Esophagus mucosa (tissue), 1 donor: ENCODE measurements at places on chromosomes 4 and X. TPM values are rescaled to one million over a fixed set of nuclear protein-coding genes. Genes with fewer than 3 reads are reported as not detected.

Gene HDAC6
- total RNA-seq = 46.5 TPM

Gene NEIL3
- 3.8 TPM for total RNA-seq

Gene PCDH18
- 2.8 TPM for total RNA-seq

Gene MBNL3
- total RNA-seq = 27.8 TPM

Gene TEX13D
- not detected for total RNA-seq

Gene ZCCHC18
- not detected for total RNA-seq

Gene ADRA2C
- total RNA-seq = 0.60 TPM

DNA sequence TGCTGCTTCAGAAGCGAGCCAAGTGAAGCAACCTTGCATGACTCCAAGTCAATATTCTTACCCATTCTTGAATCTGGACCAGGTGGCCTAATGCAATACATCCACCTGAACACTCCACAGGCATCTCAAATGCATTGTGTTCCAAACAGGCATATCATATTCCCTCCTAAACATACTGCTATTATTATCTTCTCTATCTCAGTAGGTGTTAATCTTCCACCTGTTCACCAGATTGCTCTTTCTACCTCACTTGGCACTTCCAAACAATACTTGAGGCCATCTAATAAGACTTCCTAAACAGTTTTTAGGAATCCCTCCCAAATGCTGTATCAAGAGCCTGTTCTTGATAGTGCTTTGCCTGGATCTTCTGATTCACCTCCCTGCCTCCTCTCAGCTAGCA, 90.7 kb downstream of the GPRIN3 start:
- no peak for ATAC-seq

GRCh38 chrX:71420686-71421085, 54.5 kb downstream of the TAF1 start:
- ATAC-seq = no peak

DNA sequence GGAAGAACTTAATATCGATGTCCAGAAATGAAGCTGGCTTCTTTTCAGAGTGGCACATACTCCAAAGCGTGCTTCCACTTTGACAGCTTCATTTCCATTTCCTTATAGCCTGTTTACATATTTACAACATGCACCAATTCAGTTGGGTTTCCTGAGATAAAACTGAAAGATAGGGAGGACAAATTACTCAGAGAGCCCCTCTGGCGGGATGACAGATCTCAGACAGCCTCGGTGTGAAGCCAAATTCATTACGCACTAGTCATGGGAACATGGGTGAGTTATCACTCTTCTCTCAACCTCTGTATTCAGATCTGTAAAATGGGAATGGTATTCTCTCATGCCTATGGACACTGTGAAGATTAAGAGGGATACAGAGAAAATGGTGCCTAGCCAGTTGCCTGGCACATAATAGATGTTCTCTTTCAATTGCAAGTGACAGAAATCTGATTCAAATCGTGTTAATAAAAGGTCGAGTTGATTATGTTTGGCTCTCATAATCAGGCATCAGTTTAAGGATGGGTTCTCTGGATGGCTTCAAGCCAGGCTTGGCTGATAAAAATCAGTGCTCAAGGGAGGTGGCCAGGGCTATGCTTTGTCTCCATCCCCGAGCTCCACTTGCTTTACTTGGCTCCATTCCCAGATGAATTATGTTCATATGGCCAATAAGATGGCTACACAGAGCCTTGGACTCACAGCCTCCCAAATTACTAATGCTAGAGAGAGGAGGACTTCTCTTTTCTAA, 132.2 kb upstream of the C1QTNF7 start:
- ATAC-seq = no peak

DNA sequence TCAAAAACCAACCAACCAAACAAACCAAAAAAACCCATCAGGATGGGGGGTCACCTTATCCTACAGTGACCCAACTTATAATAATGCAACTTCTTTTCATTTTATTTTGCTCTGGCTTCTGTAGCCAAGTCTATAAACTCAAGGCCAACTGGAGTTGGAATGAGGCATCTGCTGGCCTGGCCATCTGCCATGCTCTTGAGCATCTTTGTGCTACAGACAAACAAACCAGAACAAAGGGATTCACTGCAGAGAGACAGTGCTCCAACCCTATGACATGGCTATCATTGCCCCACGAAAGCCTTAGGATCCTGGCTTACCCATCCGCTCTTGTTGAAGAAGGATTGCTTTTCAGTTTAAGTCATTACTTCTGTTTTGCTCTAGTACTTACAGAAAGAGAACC, 49.2 kb upstream of the SCRG1 start:
- ATAC-seq = no peak

DNA sequence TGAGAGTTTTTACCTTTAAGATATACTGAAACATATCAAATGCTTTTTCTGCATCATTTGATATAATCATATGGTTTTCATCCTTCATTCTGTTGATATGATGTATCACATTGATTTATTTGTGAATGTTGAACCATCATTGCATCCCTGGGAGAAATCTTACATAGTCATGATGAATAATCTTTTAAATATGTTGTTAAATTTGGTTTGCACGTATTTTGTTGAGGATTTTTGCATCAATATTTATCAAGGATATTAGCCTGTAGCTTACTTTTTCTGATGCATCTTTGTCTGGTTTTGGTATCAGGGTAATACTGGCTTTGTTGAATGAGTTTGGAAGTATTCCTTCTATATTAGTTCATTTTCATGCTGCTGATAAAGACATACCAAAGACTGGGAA, 541.4 kb downstream of the TLL1 start:
- no peak for ATAC-seq

- ATAC-seq = no peak
These were observed 262.5 kb downstream of the GRID2 start for GRCh38 chr4:92566269-92566668.

- no peak for ATAC-seq
These were observed 449.7 kb downstream of the PCDH10 start for GRCh38 chr4:133598779-133599178.

DNA sequence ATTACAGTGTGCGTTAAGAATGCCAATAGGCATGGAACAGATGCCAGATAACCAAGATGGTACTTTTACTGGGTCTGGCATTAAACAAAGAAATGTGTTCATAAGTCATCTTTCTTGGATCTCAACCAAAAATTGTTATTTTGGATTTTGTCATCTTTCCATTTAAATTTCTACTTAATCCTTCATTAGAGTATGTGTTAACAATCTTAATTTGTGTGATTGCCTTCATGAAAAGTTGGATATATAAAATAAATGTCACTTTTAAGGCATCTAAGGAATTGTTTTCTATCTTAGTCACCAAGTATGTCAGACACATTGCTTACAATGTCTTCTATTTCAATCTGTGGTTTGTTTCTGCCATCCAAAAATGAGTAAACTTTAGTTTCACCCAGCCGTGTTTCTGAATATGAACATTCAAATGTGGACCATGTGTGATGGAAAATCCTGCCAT, 87.5 kb downstream of the PALLD start:
- ATAC-seq = no peak

DNA sequence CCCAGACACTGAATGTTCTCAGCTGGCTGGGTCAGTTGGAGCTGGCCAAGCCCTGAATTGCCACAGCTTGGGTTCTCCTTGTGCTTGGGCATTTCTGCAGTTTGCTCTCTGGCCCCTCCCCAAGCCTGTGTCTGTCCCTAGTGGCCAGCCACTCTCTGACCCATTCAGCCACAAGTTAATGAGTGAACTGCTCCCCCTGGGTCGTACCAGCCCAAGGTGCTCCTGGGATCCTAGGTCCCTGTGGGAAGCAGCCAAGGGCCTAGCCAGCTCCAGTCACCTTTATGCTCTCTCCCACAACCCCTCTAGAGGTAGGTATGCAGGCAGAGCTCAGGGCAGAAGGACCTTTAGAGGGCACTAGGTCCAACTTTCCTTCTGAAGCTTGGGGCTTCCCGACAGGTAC, 51.5 kb downstream of the STARD8 start:
- no peak for ATAC-seq

DNA sequence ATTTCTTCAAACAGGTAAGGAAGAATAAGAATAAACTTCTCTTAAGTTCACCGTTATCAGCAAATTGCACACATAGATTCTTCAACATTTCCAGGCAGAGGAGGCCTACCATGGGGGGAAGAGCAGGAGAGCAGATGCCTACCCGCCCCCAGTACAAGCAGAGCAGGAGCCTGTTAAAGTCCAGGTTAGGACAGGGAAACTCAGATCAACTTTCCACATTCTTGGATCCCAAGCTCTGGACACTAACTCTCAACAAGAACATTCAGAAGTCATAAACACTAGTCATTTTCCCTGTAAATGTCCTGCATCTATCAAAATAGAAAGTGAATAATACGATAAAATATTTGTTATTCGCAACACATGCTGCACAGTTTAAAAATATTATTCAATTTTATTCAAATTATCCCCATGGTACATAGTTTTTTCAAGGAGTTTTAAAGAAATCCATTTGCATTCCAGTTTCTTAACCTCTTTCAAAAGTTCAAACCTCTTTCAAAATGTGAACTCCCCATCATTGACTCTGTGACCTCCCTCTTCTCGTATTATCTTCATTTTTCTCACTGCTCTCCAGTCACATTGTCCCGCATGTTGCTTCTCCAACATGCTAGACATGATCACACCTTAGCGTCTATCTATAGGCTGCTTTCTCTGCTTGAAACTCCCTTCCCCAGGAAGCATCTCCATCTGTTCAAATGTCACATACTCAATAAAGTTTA, 185.2 kb upstream of the NEIL3 start:
- no peak for ATAC-seq

GRCh38 chr4:25330335-25330734, 17.8 kb downstream of the ZCCHC4 start:
- no peak for ATAC-seq

DNA sequence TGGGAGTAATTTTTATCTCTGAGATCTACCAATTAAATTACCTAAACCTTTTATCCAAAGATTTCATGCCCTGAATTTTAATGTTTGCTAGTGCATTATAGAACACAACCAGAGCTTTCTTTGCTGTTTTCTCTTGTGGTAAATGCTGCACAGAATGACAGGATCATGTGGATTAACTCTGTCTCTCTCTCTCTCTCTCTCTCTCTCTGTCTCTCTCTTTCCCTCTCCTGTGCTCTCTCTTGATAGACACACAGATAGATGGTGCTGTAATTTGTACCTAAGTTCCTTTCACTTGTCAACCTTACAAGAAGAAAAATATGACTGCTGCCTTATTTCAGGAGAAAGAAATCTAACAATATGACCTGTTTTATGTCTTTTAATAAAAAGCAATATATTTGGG, 211.2 kb upstream of the WDFY3 start:
- no peak for ATAC-seq

DNA sequence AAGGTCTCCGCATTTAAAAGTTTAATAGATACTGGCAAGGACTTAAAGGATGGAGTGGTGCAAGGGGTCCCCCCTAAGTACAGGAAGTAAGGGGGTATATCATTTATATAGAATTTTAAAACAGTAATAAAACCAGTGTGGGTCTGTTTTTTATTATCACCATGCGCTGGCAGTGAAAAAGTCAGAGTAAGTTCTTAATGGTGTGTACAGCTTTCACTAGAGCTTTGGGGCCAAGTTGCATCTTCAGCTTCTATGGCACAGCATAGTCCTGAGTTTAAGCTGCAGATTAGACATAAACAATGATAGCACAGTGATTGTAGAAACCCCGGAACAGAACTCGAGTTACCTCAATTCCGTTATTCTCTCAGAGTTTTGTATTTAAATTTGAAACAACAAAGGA, 27.6 kb downstream of the RHOH start:
- ATAC-seq = no peak

GRCh38 chr4:124633285-124633941, 79.1 kb downstream of the ANKRD50 start:
- ATAC-seq = peak; percentile 60

DNA sequence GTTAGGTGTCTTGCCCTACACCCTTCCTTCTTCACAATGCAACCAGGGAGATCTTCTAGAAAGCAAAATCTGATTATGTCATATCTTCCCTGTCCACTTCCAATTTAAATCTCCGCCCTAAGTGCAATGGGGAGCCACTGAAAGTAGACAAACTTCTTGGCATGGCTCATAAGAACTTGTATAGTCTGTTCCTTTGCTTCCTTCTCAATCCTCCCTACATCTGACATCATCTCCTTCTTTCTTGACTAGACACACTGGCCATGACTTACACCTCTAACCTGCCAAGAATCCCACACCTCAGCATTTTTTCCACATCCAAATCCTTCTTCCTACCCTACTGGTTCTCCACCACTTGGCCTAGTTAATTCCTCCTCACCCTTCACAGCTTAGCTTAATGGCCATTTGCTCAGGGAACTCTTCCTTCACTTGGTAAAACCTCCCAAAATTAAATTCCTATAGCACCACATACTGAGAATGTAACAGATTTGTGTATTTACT, 55.1 kb downstream of the NCAPG start:
- ATAC-seq = peak; percentile 94

DNA sequence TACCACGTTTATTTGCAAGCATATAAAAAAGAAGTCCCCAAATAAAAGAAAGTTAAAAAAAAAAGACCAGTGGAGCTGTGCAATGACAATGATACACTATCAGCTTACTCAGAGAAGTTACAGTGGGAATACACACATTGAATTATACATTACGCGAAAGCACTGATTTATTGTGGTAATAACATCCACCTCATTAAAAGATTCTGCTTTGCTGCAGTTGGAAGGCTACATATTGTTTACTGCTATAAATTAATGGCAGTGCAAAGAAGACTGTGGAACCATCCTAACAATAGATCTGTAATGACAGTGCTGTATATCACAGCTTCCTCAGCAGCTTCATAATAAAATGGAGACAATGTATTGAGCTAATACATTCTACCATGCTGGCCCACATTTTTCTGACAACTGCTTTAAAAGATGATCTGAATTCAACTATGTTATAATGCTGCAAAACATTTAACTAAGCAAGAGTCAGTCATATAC, 142.5 kb upstream of the MAB21L2 start:
- ATAC-seq = no peak

GRCh38 chr4:43253541-43253940, 361.0 kb downstream of the GRXCR1 start:
- no peak for ATAC-seq

GRCh38 chrX:108722561-108722960, 13.8 kb downstream of the IRS4 start:
- no peak for ATAC-seq
